ENCODE measurements at places on chromosomes 3 and 15. TPM values are rescaled to one million over a fixed set of nuclear protein-coding genes. Genes with fewer than 3 reads are reported as not detected.

DNA sequence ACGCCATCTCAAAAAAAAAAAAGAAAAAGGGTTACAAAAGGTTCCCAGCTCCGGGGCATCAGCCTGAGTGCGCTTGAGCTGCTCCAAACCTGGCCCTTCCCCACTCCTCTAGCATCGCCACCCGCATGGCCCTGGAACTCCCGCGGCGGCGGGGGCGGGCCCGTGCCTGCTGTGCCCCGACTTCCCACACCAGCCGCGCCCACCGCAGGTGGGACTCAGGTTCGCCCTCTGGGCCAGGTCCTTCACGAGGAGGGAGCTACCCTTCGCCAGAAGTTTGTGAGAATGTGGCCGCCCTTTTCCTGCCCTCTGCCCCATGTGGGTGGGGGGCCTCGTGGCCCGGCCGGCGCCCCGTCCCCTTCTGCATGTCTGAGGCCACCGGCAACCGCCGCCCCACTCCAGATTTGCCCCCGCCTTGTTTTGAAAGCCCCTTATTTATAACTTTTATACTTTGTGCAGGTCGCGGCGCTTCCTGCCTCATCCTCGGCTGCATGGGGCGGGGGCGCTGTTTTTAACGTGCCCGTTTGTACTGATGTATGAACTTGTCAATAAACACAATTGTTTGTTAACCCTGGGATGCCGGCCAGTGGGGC is 507 bp upstream of the JMJD7 start:
- DNase-seq = peak; percentile 51

GRCh38 chr3:194261581-194262063 is 89.5 kb downstream of the CPN2 start:
- peak; percentile 20 for DNase-seq

- peak; percentile 72 for DNase-seq
Observed at GRCh38 chr3:53806182-53807116, 39.8 kb downstream of the CHDH start.

DNA sequence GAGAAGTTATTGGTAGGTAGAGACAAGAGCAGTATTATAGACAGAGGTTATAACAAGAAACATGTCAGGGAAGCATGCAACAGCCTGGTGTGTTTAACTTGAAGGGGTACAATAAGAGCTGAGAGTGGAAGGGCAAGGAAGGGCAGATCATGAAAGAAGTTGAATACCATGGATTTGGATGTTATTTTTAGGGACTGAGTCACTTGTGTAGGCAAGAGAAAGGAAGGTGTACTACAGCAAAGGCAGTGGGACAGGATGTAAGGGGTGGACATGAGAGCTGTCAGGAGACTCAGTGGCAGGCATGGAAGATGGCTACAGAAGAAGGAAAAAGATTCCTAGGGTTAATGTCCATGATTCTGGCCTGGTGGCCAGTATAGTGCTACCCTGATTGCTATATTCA is 66.4 kb downstream of the TFG start:
- no peak for DNase-seq

GRCh38 chr3:110397115-110397514 is 674.5 kb upstream of the NECTIN3 start:
- DNase-seq = no peak

DNA sequence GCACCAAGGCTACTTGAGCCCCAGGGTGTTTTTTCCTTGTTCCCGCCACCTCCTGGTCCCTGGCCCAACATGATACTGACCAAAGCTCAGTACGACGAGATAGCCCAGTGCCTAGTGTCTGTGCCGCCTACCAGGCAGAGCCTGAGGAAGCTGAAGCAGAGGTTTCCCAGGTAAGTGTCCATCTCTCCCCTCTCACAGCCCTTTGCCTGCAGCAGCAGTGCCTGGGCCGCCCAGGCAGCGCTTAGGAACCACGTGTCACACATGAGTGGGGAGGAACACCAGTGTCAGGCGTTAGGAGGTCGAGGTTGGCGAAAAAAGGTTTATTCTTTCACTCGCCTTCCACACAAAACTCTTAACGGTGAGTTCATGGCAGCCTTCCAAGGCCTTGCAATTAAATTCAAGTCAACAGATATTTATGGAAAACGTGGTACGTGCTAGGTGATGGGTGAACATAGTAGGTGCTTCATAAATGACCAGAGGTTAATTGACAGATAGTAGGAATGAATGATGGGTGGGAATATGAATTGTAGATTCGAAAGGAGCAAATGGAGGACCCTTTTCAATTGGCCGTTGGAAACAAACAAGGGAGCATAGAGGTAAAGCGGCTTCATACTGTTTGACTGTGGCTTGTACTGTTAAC is 486 bp downstream of the CDIN1 start:
- no peak for DNase-seq

DNA sequence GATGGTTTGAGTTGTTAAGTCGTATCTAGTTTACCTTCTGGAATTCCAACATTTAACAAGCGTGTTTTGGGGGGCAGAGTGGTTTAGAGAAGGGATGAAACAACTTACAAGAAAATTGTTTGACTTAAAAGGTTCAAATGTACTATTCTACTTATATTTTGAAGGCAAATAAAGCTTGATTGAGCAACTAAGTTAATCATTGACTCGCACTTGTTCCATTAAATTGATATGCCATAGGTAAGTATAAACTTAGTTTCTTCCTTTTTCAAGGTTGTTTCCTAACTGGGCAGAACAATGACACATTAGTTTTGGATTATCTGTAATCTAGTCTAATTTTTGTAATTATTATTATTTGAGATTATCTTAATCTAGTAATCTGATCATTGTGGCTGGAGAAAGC is 48.3 kb upstream of the CPNE4 start:
- DNase-seq = no peak

GRCh38 chr3:7710284-7710683 is 791.3 kb upstream of the LMCD1 start:
- DNase-seq = no peak

COPG1 gene
- total RNA-seq = 288 TPM

GRCh38 chr15:69718436-69718835 is 265.8 kb downstream of the RPLP1 start:
- DNase-seq = no peak

DNA sequence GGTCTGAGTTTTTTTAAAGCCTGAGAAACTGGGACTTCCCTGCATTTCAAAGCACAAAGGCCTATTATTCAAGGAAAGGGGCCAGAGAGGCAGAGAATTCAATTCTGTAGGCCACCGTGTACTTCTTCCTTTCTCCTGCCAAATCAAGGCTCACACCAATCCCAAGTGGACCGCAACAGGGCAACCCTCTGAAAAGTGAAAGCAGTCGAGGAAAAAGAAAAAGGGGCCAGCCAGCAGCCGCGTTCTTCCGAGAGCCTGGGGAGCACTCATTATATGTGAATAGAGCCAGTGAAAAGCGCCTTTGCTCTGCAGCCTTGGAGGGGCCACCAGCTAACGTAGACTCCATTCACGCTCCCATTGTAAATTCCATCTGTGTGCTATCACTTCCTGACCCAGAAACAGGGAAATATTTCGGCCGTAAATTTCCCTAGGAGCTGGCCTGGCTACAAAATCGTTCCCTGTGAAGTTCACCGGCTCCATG is 45.9 kb upstream of the THUMPD3 start:
- peak; percentile 24 for DNase-seq

DNA sequence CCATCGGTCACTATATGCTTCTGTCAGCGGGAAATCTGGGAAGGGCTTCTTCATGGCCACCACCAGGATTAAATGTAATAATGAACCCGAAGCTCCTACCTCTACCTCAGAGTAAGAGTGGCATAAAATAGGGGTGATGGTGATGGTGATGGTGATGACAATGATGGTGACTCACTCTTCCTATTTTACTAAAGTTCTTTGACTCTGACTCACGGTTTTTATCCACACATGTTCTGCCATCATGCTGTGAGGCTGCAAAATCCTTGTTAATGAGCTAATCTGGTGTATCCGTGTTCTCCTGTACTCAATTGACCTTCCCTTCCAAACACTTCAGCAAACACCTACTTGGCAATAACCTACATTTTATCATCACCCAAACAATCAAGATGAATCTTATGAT is 18.3 kb upstream of the FOXP1 start:
- DNase-seq = no peak

DNA sequence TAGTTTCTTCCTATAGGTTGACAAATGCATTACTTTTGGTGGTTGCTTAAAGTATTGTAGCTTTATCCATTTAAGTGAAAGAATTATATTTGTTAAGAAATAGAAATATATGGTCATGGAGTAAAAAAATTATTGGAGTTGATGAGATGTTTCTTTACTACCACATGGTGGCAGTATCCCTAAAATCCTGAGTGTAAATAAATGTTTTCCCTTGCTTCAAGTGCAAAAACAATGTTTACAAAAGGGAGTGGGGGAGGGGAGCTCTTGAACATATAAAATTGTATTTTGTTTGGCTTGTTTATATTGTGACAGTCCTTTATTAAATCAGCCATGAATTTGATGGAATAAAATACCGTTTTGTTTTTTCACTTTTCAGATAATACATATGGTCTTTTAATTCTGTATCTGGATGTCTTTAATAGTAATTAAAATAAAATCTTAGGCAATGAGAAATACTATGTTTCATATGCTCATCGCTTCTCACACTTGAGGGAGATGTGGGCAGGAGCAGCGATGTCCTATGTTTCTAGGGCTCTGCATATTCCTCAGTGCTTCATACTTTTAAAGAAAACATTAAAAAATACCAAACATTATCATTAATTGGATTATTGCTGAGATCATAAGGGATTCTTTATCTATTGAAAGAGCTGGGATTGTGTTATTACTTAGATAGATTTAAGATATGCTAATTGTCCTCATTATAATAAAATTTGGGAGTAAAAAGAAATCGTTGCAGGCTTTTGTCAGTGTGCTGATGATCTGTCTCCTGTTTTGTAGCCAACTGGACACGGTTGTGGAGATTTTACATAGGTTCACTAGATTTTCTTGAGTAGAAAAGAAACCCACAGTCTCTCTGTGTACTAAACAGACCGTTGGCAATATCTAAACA is 349.7 kb downstream of the TUSC7 start:
- no peak for DNase-seq

CD86 gene
- total RNA-seq = 5.6 TPM

DNA sequence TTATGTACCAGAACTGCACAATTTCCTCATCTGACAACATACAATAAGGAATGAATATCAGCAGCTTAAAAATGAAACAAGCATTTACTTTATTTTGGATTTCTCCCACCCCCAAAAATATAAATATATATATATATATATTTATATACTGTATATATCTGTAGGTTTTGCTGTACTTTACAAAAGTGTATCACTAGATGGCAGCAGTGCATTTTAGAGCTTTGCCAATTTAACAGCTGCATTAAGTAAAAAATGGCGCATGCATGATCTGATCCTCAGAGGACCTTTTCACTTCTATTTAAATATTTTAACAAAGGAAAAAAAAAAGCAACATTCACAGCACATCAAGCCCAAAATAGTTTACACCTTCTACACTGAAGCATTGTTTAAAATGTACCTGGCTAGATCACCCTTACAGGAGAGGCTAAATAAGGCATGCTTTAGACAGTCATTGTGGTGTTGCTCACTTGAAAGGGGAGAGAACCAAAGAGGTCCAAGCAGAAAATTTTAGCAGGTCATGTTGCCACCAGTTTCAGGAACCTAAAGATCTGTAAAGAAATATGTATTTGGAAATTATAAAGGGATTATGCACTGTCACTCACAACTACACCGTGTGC is 72.6 kb downstream of the NPTN start:
- peak; percentile 38 for DNase-seq

GRCh38 chr15:85419161-85419560 is 38.8 kb downstream of the AKAP13 start:
- no peak for DNase-seq

GRCh38 chr3:149449182-149449581 is 25.3 kb upstream of the TM4SF4 start:
- no peak for DNase-seq
